ENCODE measurements at places on chromosomes 12 and 14.

DNA sequence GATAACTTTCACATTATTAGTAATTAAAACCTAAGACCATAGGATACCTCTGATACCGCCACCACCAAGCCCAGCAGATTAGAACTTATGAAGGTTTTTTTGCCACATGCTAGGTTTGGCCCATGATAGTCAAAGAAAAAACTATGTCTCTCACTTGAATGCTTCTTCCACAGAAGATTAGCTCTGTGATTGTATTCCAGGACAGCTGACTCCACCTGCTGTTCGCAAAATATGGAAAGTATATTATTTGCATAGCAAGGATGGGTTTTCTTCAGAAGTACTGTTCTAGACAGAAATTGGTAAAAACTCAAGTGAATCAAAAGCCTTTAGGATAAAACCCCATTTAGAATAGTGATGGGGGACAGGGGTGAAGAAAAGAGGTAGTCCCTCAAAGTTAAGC is 42.2 kb downstream of the PPFIBP1 start:
- DNase-seq = no peak

GRCh38 chr12:67357376-67358125 is 88.4 kb downstream of the CAND1 start:
- no peak for DNase-seq

- DNase-seq = no peak
These were observed 6.5 kb downstream of the HIP1R start for GRCh38 chr12:122841544-122842321.

- DNase-seq = no peak
These were observed 213.7 kb downstream of the ESR2 start for GRCh38 chr14:64080452-64080851.
